ENCODE measurements at places on chromosomes 16 and 17. TPM values are rescaled to one million over a fixed set of nuclear protein-coding genes. Genes with fewer than 3 reads are reported as not detected.

P3H4 gene
- polyA plus RNA-seq = 32.4 TPM

NKD1 gene
- 3.4 TPM for polyA plus RNA-seq

- DNase-seq = no peak
These were observed 50.2 kb upstream of the WSCD1 start for GRCh38 chr17:6019959-6020358.

DNA sequence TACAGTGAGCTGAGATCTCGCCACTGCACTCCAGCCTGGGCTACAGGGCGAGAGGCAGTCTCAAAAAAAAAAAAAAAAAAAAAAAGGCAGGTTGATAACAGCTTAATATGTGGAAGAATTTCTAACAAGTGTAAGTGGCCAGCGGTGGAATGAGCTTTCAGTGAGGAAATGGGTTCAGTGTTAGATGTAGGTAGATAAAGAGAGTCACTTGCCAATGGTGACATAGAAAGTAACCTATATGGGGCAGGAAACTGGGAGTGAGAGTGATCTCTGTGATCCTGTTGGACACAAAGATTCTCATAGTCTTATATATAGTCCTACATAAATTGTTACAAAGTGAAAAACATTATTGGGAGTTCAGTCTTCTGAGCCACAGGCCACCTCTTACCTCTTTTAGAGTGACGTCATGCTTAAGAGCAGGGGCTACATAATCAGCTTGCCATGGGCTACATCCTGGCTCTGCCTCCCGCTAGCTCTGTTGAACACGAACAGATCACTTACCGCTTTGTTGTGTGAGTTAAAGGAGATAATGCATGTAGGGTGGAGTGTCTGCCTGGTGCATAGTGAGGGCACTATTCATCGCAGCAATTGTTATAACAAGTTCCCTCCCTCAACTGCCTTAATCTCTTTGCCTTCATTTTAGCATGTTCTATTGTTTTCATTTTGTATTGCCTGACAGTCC, 110.2 kb upstream of the ELAC2 start:
- DNase-seq = no peak

- no peak for DNase-seq
These were observed 257.7 kb downstream of the XYLT1 start for GRCh38 chr16:17213025-17213424.

GRCh38 chr16:21205303-21205702, 6.1 kb downstream of the ZP2 start:
- no peak for DNase-seq

DNA sequence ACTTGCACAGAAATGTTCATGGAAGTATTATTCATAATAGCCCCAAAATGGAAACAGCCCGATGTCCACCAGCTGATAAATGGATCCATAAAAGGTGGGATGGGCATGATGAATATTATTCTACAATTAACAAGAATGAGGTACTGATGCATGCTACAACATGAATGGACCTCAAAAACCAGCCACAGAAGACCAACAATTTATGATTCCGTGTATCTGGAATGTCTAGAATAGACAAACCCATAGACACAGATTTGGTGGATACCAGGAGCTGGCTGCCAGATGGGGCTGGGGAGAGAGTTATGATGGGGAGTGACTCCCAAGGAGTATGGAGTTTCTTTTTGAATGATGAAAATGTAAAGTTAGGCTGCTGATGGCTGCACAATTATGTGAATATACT, 10.8 kb upstream of the NAGLU start:
- no peak for DNase-seq

GRCh38 chr17:31226950-31227349, 70.1 kb downstream of the OMG start:
- no peak for DNase-seq

DNA sequence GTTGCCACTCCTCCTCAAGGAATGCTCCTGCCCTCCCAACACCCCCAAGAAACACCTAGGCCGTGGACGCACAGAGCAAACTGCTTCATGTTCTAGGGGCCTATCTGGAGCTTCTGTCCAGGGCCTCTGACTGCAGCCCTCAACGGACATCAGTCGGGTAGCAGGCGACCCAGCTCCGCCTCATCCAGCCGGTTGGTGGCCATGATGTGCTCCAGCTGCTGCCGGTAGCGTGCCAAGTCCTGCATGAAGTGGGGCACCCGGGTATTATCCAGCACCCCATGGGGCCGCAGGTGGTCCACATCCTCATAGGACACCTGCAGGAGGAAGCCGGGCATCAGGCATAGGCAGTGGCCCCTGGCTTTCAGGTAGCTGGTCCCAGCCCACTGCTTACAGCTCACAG, 6.3 kb downstream of the NOL3 start:
- DNase-seq = no peak
